Mesenchymal stem cell (in vitro differentiated cells and primary cell): ENCODE measurements at places on chromosomes 6 and 20.

DNA sequence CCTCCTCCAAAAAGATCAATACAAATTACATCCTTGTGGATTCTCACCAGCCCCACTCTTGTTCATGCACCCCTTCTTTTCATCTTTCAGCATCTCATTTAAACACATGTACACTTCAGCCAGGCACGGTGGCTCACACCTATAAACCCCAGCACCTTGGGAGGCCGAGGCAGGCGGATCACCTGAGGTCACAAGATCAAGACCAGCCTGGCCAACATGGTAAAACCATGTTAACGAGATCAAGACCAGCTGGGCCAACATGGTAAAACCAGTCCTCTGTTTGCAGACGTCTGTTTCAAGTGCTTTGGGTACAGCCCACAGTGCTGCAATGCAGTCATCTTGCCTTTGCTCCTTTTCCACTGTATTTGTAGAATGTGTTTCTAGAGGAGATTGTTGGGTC is 45.3 kb downstream of the ZMYND8 start:
- DNase-seq = no peak

GRCh38 chr6:88982720-88983119 is 19.3 kb upstream of the RNGTT start:
- DNase-seq = peak; percentile 76

- DNase-seq = no peak
Measured at GRCh38 chr20:45892828-45893500, 1.8 kb downstream of the CTSA start.

DNA sequence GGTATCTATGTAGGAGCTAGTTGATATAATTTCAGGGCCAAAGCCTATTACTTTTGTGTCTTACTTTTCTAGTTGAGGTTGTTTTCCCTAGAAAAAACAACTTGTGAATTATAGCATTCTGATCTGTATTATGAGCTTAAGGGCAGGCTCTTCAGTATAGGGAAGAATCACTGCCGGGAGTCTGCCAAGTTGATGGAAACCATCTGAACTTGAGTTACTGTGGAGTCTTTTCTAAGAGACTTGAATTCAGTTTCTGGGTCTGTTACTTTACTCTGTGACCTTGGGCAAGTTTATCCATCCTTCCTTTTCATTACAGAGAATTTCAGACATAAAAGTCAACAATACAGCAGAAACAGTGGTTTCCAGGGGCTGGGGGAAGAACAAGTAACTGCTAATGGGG is 2.1 kb upstream of the CASS4 start:
- DNase-seq = peak; percentile 11

DNA sequence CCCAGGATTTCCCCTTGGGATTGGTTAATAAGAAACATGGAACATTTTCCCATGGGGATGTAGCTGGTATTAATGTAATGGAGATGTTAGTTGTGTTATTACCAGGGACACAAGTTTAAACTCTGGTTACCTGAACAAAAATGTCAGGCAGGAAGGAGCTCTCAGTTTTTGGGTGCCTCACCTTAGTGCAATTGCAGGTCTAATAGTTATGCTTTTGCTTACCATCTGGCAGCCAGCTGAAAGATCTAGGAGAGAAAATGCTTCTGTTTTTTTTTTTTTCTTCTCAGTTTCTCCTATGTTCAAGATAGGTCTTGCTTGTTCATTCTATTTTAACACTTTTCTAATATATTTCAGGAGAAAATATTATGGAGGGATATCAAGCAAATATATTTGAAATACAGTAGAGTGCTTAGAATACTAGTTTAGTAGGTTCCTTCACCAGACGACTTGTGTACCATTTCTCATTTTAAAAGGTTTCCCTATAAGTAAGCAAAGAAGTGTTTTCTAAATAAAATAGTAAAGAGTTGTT is 4.2 kb upstream of the UBE2J1 start:
- DNase-seq = no peak

- DNase-seq = peak; percentile 60
Measured at GRCh38 chr6:34795836-34796425, 4.0 kb downstream of the BLTP3A start.

GRCh38 chr6:140597181-140597580 is 1222.7 kb upstream of the CITED2 start:
- no peak for DNase-seq

- no peak for DNase-seq
Measured at GRCh38 chr6:150713487-150713886, 113.8 kb downstream of the PLEKHG1 start.

- no peak for DNase-seq
Measured at GRCh38 chr6:166929542-166930189, 26.7 kb downstream of the RNASET2 start.

DNA sequence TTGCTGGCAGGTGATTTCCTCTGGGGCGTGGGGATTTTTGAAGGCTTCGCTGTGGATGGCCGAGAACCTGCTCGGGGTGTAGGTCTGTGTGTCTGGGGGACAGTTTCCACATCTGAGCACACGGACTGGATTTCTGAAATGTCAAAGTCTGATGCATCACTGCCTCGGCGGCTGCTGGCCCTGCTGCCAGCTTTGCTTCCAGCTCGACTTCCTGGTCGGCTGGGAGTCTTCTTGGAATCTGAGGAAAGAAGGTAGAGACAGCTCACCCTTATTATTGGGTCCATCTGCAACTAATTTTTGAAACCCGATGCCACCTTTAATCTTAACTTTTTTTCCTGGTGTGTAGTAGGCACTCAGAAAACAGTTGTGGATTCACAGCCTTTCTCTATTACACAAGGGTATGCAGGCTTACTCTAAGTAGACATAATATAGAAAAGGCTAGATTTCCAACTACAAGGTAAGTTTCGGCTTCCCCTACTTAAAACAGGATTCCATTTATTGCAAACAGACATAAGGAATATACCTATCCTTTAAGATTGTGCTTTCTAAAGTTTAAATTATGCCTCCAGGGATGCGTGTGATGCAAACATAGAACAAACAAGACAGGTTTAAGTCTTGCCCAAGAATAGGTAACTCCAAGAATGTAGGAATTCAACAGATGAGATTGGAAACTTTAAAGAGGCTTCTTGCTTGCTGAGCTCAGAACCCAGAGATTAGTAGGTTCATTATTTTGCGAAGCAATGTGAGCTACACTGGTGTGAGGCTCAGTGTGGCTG is 183.5 kb downstream of the DST start:
- DNase-seq = no peak

GRCh38 chr6:121932076-121932991 is 467.1 kb upstream of the HSF2 start:
- DNase-seq = peak; percentile 94

- no peak for DNase-seq
Measured at GRCh38 chr6:133710826-133711225, 178.1 kb upstream of the TCF21 start.

- DNase-seq = peak; percentile 97
Measured at GRCh38 chr20:63698739-63699465, 2.5 kb downstream of the TNFRSF6B start.

- peak; percentile 75 for DNase-seq
Measured at GRCh38 chr20:36153736-36154699, 522 bp upstream of the EPB41L1 start.

DNA sequence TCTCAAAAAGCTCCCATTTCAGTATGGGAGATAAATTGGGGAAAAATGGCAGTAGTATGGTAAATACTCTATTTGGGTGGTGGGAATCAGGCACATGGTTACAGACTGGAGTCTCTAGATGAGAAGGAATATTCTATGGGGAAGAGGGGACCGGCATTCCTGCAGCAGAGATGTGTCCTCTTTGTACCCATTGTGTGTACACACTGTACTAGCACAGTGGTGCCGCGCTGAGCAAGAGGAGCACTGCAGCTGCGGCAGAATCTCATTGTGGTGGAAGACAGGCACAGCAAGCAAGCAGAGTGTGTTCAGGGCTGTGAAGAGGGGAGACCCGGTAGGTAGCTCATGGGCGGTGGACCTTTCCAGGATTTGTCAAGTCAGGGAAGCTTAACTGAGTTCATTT is 13.0 kb downstream of the AFDN start:
- no peak for DNase-seq

DNA sequence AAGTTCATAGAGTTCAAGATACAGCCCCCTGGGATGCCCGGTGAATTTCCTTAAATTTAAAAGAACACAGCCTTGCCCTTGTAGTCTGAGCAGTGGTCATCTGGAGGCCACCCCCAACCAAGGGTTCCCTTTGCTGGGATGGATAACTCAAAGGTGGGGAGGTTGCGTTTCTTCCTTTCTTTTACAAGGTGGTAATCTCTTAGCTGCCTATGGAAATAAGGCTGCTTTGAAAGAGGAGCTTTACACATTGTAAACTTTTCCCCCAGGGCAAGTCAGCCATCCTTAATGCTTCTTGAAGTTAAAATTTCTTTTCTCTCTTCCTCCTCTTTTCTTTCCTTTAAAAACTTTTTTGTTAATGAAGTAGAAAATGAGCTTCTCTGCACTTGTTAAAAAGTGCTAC is 71.2 kb upstream of the PRDM1 start:
- no peak for DNase-seq

GRCh38 chr6:130216620-130217019 is 6.1 kb downstream of the SAMD3 start:
- DNase-seq = no peak

GRCh38 chr20:50885781-50886180 is 45.5 kb downstream of the ADNP start:
- no peak for DNase-seq

DNA sequence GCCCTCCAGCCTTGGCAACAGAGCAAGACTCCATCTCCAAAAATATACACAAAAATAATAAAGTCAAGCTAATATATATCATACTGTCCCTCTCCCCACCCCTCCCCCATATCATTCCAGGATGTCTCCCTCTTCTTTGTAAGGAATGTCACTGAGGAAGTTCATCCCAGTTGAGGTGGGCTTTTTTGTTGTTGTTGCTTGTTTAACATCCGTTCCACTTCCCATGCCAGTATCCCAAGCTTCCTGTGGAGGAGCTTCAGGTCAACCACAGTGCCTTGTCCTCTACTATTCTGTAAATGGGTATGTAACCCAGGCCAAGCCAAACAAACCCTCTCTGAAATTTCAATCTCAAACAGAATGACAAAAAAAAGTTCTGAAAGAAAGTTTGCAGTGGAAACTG is 19.0 kb upstream of the PTPN1 start:
- no peak for DNase-seq

GRCh38 chr20:56945901-56946300 is 316.8 kb downstream of the TFAP2C start:
- DNase-seq = no peak

GRCh38 chr6:9799582-9799981 is 615.3 kb downstream of the TFAP2A start:
- DNase-seq = no peak

- no peak for DNase-seq
Measured at GRCh38 chr6:30204116-30204515, 9.1 kb downstream of the TRIM26 start.

GRCh38 chr6:157304899-157305663 is 18.2 kb downstream of the TMEM242 start:
- DNase-seq = peak; percentile 58

- DNase-seq = peak; percentile 89
Measured at GRCh38 chr6:31822036-31822821, 5.3 kb upstream of the HSPA1B start.

DNA sequence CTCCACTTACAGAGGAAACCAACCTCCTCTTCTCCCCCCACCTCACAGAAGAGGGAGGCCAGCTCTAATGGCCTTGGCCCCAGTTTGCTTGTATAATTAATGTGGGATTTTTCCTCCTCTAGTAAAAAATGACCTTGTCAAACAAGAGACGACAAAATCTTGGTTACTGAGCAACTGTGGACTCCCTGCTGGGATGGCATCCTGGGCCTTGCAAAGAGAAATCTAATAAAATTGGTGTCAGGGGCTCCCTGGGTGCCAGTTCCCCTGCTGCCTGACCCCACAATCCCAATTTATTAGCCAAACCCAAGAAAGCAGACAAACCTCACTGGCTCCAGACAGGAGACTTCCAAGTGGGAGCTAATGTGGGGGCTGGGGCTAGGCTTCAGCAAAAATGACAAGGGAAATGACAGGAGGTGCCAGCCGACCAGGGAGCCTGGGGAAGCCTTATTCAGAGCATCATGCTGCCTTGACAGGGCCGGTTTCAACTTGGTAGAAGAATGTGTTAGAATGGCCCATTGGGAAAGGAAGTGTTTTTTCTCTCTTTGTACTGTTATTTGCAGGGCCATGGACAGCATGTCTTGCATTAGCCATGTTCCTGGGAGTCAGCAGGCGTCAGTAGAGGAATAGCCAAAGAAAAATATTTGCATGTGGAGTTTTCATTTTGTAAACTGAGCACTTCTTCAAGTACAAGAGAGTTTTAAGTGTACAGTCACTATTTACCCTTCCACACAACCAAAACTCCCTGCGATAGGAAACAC is 816.9 kb downstream of the DHX35 start:
- DNase-seq = no peak

DNA sequence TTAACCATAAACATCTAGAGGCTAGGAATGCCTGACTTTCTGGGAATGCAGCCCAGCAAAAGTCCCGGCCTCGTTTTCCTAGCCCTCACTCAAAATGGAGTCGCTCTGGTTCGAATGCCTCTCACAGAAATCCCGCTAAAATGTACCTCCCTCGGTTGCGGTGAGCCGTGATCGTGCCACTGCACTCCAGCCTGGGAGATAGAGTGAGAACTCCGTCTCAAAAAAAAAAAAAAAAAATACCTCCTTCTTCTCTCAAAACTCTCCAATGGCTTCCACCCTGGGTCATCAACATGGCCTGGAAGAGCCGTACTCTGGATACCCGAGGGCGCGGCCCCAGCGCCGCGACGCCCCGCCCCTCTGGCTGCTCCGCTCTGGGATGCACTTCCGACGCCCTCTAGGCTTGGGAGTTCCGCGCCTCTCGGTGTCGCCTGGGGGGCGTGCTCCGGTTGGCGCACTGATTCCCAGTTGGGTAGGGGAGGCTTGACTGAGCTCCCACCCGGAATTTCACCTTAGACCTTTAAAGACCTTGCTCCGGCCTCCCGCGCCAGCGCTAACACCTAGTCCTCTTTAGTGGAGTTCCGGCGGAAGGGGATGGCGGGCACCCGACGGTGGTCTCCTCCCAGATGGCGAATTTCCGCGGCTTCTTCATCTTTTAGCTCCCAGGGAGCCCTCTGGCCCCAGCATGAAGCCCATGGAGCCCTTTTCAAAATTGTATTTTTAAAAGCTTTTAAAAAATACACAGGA is 12.3 kb downstream of the HMGN4 start:
- DNase-seq = peak; percentile 61
